Stimulated activated CD4-positive, alpha-beta T cell treated with anti-CD3 and anti-CD28 coated beads, Interleukin-2, amount 100 ng/mL, for 4 hours (primary cell): ENCODE measurements at places on chromosomes 11 and 22.

GRCh38 chr11:66313321-66314185 is 3.3 kb downstream of the CD248 start:
- no peak for DNase-seq

GRCh38 chr11:110019675-110020074 is 73.5 kb upstream of the ZC3H12C start:
- DNase-seq, result no peak

- no peak for DNase-seq
These were observed 419.2 kb downstream of the AASDHPPT start for GRCh38 chr11:106496677-106497076.

- no peak for DNase-seq
These were observed 33.5 kb downstream of the LIF start for GRCh38 chr22:30212996-30213441.

DNA sequence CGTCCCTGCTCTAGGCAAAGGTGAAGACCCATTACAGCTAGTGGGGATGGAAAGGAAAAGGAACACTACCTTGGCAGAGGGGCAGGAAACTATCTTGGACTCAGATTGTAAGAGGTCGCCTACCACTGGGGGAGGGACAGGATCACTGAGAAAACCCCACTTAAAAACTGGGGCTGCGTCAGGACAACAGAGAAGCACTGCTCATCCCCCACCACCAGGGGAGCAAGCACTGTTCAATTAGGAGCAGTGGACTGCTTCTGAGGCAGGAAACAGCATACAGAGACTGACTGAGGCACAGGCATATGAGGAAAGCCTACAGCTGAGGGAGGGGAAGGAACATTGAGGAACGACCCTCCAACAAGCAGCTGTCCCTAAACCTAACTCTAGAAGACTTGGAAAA is 20.8 kb upstream of the DLAT start:
- no peak for DNase-seq

- DNase-seq, result no peak
These were observed 39.2 kb upstream of the LRRC32 start for GRCh38 chr11:76709756-76710155.

DNA sequence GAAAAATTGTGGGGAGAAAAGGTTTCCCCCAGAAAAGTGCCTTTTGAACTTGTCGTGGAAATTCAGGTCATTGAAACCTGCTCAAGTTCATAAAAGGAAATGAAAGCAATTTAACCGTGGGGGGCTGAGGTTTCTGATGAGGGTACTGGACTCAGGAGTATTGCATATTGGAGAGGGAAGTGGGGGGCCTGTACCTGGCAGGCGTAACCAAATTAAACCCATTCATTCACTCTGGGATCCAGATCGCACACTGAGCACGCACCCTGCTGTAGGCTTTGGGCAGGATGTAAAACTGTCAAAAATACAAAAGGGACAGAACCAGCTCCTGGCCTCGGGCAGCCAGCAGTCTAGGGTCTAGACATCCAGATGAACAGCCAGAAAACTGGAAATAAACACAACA is 1517.4 kb downstream of the BRD1 start:
- DNase-seq, result no peak

DNA sequence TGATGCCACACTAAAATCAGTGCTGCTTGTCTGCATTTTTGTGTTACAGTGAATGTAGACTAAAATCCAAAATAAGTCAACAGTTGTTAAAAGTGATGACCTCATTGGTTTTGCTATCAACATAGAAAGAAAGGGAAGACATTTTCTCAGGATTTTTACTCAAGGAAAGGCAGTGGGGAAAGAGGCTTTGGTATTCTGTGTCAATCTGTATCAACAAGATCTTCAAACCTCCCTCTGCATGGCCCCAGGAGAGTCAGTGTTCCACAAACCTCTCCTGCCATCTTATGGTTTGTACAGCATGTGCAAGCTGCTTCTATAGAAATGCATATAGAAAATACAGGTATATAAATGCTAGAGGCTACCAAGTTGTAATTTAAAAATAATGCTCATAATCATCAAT is 13.8 kb upstream of the OR51M1 start:
- DNase-seq, result no peak

GRCh38 chr11:14232652-14233051 is 126.3 kb downstream of the RRAS2 start:
- DNase-seq, result no peak

- DNase-seq, result peak; percentile 36
These were observed 9.4 kb upstream of the SF1 start for GRCh38 chr11:64787526-64788320.

DNA sequence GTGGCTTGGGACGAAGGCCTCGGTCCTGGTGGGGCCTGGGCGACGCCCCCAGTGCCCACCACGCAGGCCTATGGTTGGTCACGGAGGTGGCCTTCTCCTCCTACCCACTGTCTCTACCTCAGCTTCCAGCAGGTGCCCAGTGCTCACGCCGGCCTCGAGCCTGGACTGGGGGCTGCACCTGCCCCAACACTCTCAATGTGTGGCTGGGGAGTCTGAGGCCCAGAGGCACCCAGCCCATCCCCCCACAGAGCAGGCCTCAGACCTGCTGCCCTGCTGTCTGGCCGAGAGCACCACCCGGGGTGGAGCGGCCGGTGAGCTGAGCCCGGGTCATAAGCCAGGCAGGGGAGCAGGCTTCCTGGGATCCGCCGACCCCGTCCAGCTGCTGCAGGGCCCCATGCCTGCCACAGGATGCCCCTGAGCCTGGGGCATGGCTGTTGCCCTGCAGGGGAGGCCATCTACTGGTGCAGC is 28.6 kb upstream of the MUC5AC start:
- no peak for DNase-seq

DNA sequence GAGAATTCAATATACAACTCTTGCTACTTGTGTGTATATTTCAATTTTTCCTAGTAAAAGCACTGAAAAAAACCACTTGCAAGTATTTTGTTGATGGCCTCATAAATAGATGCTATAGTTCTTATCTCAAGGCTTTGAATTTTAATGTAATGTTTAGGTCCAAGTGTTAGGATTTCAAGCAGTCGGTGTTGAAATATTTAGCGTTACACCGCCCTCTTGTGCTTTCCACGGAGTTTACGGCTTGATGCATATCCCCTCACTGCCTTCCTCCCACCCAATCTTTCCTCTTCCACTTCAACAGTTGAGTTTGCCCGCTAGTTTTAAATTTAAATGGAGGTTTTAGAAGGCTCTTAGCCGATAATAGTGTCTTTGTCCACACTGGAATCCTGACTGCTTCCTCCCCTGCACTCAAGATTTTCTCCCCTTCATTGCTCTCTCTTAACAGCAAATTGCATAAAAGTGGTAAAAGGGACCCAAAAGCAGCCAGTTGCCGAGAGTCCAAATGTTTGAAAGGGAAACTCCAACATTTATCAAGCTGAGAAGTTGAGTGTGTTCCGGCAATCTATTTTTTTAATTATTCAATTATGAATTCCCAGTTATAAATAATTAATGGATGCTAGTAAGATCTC is 25.9 kb upstream of the HTATIP2 start:
- DNase-seq, result no peak

DNA sequence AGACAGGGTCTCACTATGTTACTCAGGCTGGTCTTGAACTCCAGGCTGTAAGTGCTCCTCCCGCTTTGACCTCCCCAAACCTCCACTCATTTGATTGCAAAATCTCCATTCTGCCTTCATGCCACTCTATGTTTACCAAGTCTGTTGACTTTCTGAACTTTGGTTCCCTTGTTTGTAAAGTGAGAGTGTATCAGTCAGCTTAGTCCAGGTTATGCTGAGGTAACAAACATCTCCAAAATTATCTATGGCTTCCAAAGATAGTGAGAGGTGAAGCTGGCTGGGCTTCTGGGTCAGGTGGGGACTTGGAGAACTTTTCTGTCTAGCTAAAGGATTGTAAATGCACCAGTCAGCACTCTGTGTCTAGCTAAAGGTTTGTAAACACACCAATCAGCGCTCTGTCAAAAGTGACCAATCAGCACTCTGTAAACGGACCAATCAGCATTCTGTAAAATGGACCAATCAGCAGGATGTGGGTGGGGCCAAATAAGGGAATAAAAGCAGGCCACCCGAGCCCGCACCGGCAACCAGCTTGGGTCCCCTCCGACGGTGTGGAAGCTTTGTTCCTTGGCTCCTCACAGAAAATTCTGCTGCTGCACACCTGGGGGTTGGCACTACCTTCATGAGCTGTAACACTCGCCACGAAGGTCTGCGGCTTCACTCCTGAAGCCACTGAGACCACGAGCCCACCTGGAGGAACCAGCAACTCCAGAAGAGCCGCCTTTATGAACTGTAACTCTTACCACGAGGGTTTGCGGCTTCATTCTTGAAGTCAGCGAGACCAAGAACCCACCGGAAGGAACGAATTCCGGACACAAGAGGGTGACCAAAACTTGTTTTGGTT is 109.3 kb downstream of the MIAT start:
- no peak for DNase-seq

DNA sequence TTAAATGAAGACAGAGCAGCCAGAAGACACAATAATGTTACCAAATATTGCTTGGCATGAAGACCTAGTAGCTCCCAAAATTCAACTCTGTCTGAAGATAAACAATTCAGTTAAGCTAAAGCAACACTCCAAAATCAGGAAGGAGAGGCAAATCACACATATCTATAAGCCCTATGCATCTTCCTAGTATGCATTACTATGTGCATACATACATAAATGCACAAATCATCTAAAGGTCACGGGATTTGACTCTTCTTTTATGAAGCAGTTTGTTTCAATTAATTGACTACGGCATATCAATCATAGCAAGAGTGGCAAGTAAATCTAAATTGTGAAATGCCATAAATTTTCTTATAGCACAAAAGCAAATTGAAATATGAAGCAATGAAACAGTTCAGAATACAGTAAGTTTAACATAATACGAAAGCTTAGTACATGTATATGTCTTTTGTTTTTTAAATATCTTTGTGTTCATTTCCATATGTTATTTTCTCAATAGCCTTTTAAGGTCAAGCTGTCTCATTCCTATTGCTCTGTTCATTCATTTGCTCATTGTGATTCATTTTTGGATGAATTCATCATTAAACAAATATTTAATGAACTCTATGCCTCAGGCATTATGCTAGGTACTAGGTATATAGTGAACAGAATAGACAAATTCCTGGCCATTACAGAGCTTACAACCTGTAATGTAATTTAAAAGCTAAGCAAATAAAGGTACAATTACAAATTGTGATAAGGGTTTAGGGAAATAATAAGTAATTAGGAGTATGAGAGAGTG is 540.5 kb downstream of the DLG2 start:
- no peak for DNase-seq

GRCh38 chr11:1760351-1761109 is 3.2 kb downstream of the CTSD start:
- DNase-seq, result no peak
